ENCODE measurements at places on chromosomes 7 and 10.
A peak's percentile ranks its signal among the peaks of the same experiment; 100 is the strongest.

DNA sequence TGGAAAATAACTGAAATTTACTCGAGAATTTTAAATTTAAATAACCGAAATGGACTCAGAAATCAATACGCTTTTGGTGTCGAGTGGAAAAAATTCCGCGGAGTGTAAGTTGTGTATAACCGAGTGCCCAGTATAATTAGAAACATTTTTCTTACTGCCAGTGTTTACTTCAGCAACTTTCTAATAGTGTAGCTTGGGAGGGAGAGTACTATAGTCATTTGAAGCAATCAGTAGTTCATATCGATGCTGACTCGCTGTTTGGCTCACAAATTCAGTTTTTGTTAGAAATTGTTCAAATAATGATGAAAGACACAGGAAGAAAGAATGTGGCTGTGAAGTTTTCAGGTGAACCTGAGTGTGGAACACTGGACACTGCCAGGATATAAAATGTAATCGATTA, 658.6 kb upstream of the FOXK1 start:
- no peak for DNase-seq

DNA sequence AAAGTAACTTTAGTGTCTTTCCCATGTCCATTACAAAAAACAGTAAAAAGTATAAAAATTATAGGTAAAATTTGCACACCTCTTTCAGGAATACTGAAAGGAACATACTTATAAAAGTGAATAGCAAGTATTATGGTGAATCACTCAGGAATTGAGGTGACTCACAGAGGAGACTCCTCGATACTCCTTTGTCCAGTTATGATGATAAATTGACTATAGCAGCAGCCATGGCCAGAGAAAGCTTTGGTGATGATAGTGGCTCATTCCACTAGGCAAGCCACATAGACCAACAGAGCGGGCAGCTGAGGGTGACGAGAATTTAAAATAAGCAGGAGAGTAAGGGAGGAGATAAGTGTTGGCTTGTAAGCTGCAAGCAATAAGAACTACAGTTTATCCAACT, 1231.1 kb upstream of the CELF2 start:
- no peak for DNase-seq

DNA sequence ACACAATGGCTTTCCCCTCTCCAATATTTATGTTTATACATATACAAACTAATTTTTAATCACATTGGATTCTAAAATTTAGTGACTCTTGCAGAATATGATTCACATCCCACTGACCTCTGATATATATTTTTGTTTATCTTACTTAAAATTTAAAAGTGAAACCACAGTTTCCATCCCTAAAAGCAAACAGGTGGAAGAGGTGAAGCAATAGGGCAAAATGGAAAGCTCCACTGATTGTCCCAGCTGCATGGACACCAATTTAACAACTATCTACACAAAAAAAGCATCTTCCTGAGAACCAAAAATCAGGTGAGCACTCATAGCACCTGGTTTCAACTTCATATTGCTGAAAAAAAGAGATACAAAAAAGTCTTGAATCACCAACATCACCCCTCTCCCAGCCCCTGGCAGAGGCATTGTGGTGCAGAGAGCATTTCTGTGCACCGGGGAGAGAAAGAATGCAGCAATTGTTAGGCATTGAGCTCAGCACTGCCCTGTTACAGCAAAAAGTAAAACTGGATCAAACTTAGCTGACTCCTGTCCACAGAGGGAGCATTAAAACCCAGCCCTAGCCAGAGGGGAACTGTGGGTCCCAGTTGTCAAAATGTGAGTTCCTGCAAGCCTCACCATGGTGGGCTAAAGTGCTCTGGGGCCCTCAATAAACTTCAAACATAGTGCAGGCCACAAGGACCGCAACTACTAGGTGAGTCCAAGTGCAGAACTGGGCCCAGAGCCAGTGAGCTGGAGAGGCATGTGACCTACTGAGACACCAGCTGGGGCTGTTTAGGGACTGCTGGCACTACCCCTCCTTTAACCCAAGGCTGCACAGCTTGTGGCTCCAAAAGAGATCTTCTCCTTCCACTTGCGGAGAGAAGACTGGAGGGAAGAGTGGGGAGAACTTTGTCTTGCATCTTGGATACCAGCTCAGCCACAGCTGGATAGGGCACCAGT, 92.1 kb downstream of the SIRT1 start:
- DNase-seq: no peak

DNA sequence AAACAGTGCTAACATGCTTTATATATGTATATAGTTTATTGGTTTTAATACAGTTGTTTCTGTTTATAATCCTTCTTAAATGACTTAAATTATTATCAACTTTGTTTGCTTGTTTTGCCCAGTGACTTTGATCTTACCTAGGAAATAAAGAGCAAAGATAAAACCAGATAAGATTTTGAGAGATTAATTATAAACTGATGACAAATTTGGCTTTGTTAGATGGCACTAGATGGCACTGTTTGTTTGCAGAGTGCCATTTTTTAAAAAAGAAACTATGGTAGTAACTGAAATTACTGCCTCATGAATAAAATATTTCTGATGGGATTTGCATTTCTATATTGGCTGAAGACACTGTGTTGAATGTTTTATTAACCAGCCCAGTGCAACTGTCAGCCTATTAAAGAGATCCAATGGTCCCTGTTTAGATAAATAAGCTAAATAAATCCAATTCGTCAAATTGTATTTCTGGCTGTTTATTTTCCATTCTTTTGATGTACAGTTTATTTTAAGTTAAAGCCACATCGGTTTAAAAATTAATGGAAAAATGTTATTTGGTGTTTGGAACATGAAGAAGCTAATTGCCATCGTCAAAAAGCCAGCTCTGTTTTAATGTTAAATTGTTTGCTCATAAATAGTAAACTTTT, 28.7 kb downstream of the VTI1A start:
- no peak for DNase-seq

- DNase-seq: no peak
Measured at GRCh38 chr10:125812128-125812750, 10.8 kb downstream of the UROS start.

- DNase-seq: no peak
Measured at GRCh38 chr10:4061441-4061951, 276.5 kb upstream of the KLF6 start.

GRCh38 chr7:46713868-46714596, 793.0 kb upstream of the IGFBP3 start:
- no peak for DNase-seq

DNA sequence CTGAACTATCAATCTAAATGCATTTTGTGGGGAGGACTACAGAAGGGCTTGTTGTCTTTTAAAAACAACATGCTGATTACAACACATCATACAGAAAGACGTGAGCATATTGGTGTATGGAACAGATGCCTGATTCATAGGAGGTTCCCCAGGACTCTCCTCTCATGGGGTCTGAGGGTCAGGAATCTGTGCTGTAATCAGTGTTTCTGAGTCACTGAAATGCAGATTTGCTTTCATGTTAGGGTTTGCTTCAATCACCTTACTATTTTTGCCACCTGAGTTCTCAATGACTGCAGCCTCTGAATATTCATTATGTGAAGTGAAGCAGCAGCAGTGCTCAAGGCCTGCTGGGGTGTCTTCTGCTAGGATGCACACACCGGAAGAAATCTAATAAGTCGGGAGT, 550 bp upstream of the ANK3 start:
- no peak for DNase-seq

GRCh38 chr7:151232917-151233701, 826 bp downstream of the CHPF2 start:
- peak; percentile 45 for DNase-seq

DNA sequence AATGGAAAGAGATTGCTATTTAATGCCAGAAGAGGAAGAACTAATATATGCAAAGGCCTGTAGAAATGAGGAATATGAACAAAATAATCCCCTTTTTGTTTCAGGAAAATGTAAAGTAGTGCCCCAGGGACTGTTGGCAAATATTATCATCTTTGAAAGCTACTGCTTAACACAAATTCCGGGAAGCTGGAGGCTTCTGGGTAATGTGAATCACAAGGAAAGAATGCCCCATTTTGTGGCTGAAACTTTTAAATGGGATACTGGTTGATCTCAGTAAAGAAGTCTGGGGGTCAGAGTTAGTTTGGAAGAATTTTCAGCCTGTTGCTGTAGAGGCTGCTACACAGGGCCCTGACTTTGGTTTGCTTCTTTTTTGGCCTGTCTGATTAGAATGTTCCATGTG, 141.0 kb downstream of the PTEN start:
- no peak for DNase-seq

GRCh38 chr10:50405723-50406122, 154.4 kb upstream of the ASAH2 start:
- no peak for DNase-seq

DNA sequence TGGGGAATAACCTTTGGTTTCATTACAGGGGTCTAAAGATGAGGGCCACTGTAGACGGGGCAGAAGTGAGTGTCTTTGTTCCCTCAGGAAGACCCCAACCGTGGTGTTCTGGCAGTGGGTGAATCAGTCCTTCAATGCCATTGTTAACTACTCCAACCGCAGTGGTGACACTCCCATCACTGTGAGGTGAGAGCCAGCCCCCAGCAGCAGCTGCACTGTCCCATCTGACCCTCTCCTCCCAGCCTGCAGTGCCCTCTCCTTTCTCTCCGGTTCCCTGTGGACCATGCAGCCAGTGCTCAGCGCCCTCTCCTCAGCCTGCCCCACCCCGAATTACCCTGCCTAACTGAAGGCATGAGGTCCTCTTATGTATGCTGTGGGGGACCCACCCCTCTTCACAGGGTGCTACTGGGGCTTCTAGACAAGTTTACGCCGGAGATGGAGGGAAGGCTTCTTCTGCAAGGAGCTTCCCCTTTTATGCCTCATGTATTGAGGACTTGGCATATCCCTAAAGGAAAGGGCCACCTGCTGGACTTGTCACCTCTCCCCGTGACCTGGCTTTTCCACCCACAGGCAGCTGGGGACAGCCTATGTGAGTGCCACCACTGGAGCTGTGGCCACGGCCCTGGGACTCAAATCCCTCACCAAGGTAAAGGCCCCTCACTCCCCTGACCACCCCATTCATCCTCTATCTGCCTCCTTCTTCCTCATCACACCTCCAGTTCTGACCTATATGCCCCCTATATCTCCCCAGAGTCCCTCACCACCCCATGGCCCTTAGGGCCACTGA, 5.1 kb downstream of the SFXN3 start:
- DNase-seq: no peak

GRCh38 chr10:31822150-31822549, 106.5 kb downstream of the ARHGAP12 start:
- no peak for DNase-seq

GRCh38 chr10:60093317-60093716, 187.0 kb upstream of the CCDC6 start:
- DNase-seq: no peak

GRCh38 chr7:91180746-91181145, 83.5 kb upstream of the FZD1 start:
- no peak for DNase-seq

GRCh38 chr7:105429746-105430612, 41.3 kb upstream of the SRPK2 start:
- peak; percentile 68 for DNase-seq

GRCh38 chr10:112539340-112539739, 92.3 kb downstream of the VTI1A start:
- DNase-seq: no peak

GRCh38 chr10:97795886-97796285, 24.1 kb upstream of the SFRP5 start:
- peak; percentile 25 for DNase-seq

- peak; percentile 42 for DNase-seq
Measured at GRCh38 chr10:103502849-103503660, 9.6 kb downstream of the NEURL1 start.

DNA sequence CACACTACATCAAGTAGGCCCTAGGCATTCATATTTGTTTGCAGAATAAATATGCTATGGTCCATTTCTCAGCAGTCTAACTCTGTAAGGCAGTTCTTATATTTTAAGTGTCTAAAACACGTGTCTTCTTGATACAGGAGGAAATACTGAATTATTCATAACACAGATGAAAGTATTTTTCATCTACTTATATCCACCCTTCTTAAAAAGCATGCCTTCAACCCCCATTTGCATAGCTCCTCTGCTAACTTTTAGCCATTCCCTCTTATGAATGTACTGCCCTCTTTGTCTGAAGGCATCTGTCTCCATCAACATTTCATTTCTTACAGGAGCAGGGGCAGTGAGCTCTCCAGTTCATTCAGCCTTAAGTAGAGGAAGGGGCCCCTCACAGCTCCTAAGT, 57.7 kb downstream of the ZFAND4 start:
- no peak for DNase-seq

GRCh38 chr7:11751315-11751714, 80.7 kb downstream of the THSD7A start:
- DNase-seq: no peak

DNA sequence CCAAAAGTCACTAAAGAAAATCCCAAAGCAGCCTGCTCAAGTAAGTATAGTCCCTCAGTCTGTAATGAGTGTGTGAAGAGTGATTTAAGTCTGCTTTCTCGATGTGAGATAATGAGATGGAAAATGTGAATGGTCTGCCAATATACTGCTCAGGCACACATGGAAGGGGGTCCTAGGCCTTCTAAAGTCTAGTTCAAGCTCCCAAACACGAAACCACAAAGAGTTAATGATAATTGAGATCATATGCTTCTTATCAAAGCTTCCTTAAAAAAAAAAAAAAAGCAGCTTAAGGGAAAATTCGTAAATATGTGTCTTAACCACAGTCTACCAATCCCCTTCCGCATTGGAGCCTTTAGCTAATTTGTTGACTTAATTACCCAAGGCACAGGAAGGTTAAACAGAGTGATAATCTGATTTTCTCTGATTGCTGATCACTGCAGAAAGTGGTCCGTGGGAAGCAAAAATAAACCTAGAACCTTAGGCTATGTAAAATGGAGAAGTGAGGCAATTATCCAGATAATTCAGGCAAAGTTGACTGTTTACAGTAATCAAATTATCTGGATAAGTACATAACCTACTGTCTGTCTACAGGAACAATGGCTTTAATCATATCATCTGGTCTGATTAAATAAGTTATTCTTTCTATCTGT, 172.9 kb downstream of the MBL2 start:
- no peak for DNase-seq

GRCh38 chr10:131129544-131129943, 182.0 kb downstream of the TCERG1L start:
- no peak for DNase-seq

DNA sequence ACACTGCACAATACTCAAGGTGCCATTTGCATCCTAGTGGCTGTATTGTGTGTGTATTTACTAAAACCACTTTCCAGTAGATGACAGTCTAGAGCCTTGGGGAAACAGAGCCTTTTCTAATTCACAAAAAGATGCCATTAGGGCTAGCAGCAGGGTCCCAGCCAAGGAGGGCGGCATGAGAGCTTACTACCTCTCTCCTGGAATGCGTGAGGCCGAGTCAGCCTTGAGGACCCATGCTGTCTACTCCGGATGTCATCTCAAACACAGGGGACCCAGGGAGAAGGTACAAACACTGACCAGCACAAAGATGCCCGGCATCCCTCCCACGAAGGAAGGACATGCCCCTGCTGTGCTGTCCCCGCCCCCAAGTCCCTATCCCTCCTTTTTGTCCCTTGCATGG, 65.5 kb downstream of the CYCS start:
- no peak for DNase-seq

DNA sequence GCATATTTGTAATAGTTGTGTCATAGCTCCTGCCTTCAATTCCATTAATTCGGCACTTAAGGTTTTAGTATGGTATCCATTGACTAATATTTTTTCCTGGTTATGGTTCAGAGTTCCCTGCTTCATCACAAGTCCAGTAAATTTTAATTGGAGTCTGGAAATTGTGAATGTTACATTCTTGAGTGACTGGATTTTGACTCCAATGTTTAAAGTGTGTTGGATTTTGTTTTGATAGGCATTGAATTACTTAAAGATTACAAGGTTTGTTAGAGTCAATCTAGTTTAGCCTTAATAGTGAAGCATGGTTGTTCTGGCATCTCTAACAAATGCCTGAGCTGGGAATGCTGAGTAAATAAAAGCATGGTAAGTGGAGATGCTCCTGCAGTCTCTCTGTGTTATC, 326.6 kb upstream of the IGFBP3 start:
- DNase-seq: no peak
